ENCODE measurements at places on chromosomes 1 and 21. TPM values are rescaled to one million over a fixed set of nuclear protein-coding genes. Genes with fewer than 3 reads are reported as not detected.

DNA sequence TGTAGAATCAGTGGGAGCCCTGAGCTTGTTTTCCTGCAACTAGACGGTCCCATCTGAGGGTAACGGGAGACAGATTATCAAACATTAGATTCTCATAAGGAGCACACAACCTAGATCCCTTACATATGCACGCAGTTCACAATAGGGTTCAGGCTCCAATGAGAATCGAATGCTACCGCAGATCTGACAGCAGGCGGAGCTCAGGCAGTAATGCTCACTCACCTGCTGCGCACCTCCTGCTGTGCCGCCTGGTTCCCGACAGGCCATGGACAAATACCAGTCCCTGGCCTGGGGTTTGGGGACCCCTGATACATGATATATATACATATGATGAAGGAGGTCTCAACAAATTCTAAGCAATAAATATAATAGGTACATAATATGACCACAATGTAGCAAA, 19.7 kb upstream of the SMIM12 start:
- no peak for DNase-seq

- peak; percentile 92 for DNase-seq
These were observed 406 bp downstream of the KIAA0040 start for GRCh38 chr1:175192111-175192629.

- DNase-seq: no peak
These were observed 14.4 kb upstream of the TTC39A start for GRCh38 chr1:51344602-51345299.

DNA sequence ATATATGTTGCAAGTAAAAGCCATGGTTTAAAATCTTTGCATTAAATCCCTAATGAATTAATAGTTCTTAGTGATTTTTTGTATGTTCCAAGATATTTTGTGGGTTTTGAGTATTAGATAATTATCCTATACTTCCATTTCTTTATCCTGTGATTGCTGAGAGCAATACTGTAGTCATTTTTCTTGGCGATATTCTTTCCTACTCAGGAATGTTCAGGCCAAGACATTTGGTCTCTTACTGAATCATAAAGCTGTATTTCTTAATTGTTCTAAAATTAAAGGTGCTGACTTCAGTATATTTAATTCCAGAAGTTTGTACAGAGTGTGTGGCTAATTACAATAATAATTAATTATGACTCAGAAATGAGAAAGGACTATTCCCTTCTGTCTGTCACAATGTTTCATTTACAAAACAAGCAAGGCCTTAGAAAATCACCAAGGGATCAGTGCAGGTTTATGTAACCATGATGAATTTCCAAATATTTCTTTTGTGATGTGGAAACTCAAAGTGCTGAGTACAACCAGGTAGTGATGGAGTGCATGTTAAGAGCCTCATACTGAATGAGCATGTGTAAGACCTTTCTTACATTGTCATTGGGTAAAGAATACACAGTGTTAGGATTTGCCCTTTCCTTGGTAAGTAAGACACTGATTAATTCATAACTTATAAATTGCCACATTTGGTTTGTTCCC, 161.2 kb downstream of the HMCN1 start:
- no peak for DNase-seq

Gene ADAMTS1
- 152 TPM for total RNA-seq
